ENCODE measurements at places on chromosomes 16 and 17.

DNA sequence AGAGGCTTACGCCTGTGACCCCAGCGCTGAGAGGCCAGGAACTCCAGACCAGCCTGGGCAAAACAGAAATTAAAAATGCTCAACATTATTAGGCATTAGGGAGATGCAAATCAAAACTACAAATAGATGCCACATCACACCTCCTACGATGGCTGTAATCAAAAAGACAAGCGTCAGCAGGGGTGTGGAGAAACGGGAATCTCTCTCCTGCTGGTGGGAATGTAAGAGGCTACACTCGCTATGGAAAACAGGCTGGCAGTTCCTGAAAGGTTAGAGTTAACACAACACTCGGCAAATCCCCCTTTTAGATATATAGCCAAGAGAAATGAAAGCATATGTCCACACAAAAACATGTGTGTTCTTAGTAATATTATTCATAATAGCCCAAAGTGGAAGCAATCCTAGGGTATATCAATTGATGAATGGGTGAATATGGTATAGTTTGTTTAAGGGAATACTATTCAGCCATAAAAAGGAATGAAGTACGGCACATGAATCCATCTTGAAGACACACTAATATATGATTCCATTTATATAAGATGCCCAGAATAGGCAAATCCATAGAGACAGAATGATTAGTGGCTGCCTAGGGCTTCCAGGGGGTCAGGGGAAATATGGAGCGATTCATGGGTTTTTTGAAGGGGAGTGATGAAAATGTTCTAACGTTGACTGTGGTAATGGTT lies 1.8 kb upstream of the NPRL3 start:
- DNase-seq, result no peak

GRCh38 chr16:81554979-81555378 lies 110.4 kb downstream of the CMIP start:
- DNase-seq, result no peak

DNA sequence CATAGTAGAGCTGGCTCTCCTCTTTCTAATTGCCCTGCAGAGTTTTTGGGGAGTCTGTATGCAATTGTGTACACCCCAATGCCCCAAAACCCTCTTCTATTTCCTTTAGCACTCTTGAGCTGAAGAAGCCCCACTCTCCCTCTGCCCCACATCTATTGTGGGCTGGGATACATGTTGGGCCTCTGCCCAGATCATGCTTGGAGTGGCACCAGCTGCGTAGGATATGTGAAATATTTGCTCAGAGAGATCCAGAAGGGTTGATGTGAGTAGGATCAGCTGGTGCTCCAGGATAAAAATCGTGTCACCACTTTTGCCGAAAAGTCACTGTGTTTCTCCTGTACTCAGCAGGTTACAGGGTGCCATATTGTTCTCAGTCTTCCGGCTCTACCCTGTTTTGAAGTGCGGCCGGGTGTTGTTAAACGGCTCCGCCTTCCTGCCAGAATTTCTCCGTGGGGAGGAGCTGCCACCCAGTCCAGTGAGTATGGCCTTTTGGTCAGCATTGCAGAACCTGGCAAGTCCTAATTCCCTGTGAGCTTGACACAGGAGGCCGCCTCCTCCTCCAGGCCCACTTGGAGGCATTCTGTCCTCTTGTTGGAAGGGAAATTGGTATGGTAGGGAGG lies 664.5 kb downstream of the WWOX start:
- DNase-seq, result no peak

DNA sequence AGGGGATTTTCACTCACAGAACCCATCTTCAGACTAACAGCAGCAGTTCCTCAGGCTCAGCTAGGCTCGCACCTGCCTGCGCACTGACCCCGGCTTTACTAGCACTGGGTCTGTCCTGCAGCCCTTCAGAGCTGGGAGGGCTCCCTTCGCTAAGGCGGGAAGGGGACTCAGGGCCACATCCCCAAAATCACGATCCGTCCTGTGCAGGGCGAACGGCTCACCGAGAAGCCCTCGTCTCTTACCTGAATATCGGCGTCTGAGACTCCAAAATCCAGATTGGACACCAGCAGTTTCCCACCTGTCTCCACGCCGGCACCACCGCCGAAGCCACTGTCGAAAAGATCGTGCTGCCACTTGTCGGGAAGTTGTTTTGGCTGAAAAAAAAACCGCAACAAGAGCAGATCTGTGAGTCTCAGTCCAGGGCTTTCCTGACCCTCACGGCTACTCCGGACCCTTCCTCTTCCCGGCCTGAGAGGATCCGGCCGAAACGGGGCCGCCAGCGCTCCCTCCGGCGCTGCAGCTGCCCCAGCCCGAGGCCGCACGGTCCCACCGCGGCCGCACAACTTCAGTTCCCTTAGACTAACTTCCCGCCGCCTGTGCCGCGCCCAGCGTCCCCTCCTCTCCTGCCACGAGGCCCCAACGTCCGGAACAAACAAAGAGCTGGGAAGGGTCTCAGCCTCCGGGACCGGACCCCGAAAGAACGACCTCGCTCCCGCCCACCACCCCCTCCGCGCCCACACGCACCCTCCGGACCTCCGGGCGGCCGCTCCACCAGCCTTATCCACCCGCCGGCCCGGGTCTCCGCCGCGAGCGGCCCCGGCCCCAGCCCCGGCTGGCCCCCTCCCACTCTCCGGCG lies 711 bp downstream of the ALYREF start:
- DNase-seq, result peak; percentile 6

GRCh38 chr16:11914210-11915113 lies 1.3 kb downstream of the GSPT1 start:
- DNase-seq, result no peak

Data from RCC 7860 (cell line).